Activated T-helper 1 cell treated with anti-CD3 and anti-CD28 coated beads, Interleukin-12 subunit alpha, Interleukin-12 subunit beta, Interleukin-2, Interleukin-4 antibody, amounts not matched to agents 30 ng/mL and 10 ng/mL and 1 ng/mL, durations not matched to agents 14 hours and 24 hours and 36 hours (primary cell): ENCODE measurements at places on chromosomes 5 and 9. TPM values are rescaled to one million over a fixed set of nuclear protein-coding genes. Genes with fewer than 3 reads are reported as not detected.

Gene ANKRD31
- total RNA-seq: 0.36 and 0.37 TPM in 2 replicates

Gene SCGB3A1
- total RNA-seq: not detected in 2 replicates

Gene PIP5KL1
- 1.1 and 1.2 TPM in 2 replicates for total RNA-seq

Gene PDGFRB
- 0.76 and 1.0 TPM in 2 replicates for total RNA-seq

Gene LURAP1L
- total RNA-seq: not detected in 2 replicates

Gene CDX1
- not detected in 2 replicates for total RNA-seq

Gene ADAMTSL1
- total RNA-seq: not detected in 2 replicates

Gene CDC20B
- not detected in 2 replicates for total RNA-seq

Gene WNT8A
- total RNA-seq: not detected in 2 replicates

Gene FAM153A
- total RNA-seq: 6.3 and 6.5 TPM in 2 replicates

Gene MGAT4B
- 124 and 132 TPM in 2 replicates for total RNA-seq

Gene TNPO1
- 133 and 142 TPM in 2 replicates for total RNA-seq

Gene CDH9
- total RNA-seq: not detected in 2 replicates

Gene BRINP1
- total RNA-seq: not detected in 2 replicates

Gene HEMGN
- total RNA-seq: 0.24 and 0.31 TPM in 2 replicates

Gene CCDC192
- not detected in 2 replicates for total RNA-seq

Gene SLC2A8
- total RNA-seq: 10.4 and 11.6 TPM in 2 replicates

Gene TMEFF1
- total RNA-seq: 0.13 and 0.42 TPM in 2 replicates

Gene PCDHGA9
- 0.21 and 0.39 TPM in 2 replicates for total RNA-seq

Gene RNF20
- 39.3 and 45.9 TPM in 2 replicates for total RNA-seq

Gene LCN15
- total RNA-seq: not detected in 2 replicates

Gene TRIM36
- not detected in 2 replicates for total RNA-seq

Gene AK3
- total RNA-seq: 23.9 and 28.5 TPM in 2 replicates

Gene FAXDC2
- not detected in 2 replicates for total RNA-seq

Gene BSPRY
- 12.3 and 12.8 TPM in 2 replicates for total RNA-seq

Gene PCDHA13
- total RNA-seq: not detected in 2 replicates

Gene CMYA5
- 0.10 and 0.15 TPM in 2 replicates for total RNA-seq

Gene RANBP17
- not detected in 2 replicates for total RNA-seq

Gene IFNA21
- total RNA-seq: not detected in 2 replicates

Gene TLX3
- not detected in 2 replicates for total RNA-seq

Gene RFX3
- total RNA-seq: 11.2 and 11.3 TPM in 2 replicates

Gene PRDM9
- total RNA-seq: not detected in 2 replicates

Gene CAVIN4
- 0.10 TPM in 1 of 2 replicates, not detected in the other for total RNA-seq

Gene TCERG1
- 152 and 160 TPM in 2 replicates for total RNA-seq

Gene CXCL14
- total RNA-seq: not detected in 2 replicates

Gene CYLC2
- not detected in 2 replicates for total RNA-seq

Gene CCNJL
- total RNA-seq: not detected in 2 replicates

Gene PCDHB12
- total RNA-seq: not detected in 2 replicates

Gene CCDC180
- total RNA-seq: 0.83 and 2.4 TPM in 2 replicates

Gene SLC4A9
- total RNA-seq: not detected in 2 replicates

Gene OBP2B
- total RNA-seq: not detected in 2 replicates
